CD4-positive, alpha-beta T cell treated with Interleukin-15 for 4 hours (primary cell): ENCODE measurements at places on chromosomes 4 and X.

DNA sequence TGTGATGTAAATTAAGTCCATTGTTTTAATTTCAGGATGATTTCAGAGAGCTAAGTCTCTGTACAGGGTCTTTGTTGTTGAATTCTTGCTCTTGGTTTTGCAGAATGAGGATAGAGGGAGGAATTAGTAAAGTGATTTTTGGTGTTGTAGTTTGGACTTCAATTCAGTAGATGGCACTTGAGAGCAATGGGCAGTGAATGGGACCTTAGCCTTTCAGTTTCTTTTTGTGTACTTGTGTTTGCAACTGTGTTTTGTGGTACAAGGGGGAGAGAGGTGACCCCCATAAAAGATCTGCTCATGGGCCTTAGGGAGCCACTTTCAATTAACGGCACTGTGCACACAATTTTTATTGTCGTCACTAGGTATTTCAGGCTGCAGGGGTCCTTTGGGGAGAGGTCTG, 340.0 kb downstream of the DCAF12L2 start:
- DNase-seq = no peak

- no peak for DNase-seq
Measured at GRCh38 chrX:133254666-133255065, 36.5 kb upstream of the TFDP3 start.

- no peak for DNase-seq
Measured at GRCh38 chrX:78979789-78980464, 34.7 kb downstream of the P2RY10 start.

- no peak for DNase-seq
Measured at GRCh38 chrX:38000706-38001105, 5.6 kb upstream of the SYTL5 start.

DNA sequence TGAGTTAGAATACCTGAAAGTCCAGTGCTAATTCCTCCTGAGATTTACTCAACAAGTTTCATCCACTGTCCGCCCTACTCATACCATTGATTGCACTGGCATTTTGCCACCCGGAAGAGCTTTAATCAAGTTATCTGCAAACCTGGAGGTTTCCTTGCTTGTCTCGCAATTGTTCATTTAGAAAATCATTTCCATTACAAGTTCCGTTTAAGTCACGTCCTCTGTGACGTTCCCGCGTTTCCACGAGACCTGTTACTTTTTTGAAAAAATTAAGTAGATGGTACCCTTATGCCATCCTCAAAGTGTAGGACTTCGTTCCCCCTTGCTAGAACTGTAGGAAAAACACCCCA, 761 bp upstream of the FRYL start:
- DNase-seq = peak; percentile 30

- no peak for DNase-seq
Measured at GRCh38 chr4:41160856-41161255, 53.5 kb downstream of the APBB2 start.

DNA sequence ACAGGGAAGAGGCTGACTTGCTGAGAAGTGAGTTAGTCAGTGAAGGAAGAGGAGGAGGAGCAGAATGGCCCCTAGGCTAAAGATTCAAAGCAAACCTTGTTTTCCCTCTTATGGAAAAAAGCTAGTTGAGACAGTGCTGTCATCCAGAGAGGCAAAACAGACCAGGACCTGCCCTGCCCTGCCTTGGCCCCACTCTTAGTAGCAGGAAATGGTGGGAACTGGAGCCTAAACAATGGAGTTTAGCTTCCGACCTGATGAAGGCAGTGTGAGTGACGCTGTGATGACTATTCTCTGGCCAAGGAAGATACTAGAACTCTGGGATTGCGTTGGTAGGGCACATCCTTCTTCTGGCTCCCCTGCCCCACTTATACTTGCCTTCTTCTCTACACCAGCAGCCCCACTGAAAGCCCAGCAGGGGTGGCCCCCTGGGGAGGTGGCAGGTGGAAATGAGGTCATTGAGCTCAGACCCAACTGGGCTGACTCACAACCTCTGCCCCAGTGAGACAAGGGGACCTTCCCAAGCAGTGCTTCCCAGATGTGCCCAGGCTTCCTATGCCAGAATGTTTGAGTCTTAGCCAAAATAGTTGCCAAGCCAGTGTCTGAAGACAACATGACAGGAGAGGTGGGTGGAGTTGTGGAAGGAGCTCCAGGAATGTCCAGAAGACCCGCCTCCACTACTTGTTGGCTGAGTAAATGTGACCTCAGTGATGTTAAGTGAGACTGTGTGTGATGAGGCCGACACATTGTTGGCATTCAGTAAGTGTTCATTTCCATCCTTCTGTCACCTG, 38.8 kb downstream of the MSN start:
- peak; percentile 40 for DNase-seq

DNA sequence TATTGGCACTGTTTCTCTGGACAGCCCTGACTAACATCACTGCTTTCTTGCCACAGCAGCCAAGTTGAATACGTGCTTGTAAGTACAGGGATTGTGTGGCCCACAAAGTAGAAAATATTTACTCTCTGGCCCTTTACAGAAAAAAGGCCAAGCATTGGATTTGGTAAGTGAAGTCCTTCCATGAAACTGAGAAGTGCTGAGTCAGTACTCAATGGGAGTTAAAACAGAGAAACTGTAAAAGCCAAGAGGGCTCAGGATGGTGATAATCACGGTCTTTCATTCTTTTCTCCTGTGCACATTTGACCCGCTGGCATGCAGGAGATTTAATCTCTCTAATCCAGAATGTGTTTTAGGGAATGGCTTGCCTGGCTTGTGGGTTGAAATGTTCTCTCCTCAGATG, 46.1 kb downstream of the TBL1X start:
- no peak for DNase-seq

DNA sequence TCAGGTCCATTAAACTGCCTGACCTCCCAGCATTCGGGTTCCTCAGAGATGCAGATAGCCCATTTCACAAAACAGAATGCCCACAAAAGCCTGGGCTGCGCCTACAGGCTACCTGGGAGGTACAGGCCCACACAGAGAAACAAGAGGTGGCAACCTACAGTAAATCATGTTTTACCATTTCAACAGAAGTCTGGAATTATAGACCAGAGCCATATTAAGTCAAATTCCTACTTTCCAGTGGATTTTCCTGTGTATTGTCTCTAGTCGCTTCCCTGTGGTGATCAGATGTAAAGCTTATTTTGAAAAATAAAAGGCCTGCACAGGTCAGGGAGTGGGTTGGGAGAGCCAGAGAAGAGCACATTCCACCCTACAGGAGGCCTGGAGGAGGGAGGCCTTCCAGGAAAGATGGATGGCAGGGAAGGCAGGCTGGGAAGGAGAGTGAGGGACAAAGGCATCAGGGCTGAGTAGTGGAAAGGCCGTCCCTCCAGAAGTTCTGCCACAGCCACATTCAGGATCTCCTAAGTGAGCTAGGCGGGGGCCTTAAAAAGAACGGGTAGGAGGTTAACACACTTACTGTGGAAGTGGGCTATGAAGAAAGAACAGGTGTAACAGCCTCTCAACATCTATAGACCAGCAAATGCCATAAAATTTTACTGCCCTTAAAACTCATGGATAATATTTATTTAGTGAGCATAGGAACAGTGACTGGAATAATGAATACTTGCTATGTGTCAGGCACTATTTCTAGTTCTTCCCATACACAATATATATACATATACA, 19.0 kb upstream of the USO1 start:
- DNase-seq = no peak

- no peak for DNase-seq
Measured at GRCh38 chr4:158622251-158622650, 49.4 kb downstream of the C4orf46 start.

DNA sequence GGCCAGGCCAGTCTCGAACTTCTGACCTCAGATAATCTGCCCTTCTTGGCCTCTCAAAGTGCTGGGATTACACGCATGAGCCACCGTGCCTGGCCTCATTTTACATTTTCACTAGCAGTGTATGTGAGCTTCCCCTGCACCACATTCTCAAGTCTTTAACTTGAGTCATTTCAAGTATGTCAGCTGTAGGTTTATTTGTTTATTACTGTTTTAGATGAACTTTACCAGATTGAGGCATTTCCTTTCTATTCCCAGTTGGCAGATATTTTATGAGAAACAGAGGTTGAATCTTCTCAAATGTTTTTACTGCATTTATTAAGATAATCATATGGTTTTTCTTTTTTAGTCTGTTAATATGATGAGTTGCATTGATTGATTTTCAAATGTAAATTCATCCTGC, 114.6 kb upstream of the SH3RF1 start:
- no peak for DNase-seq

- DNase-seq = no peak
Measured at GRCh38 chr4:104472766-104473165, 21.9 kb downstream of the CXXC4 start.

DNA sequence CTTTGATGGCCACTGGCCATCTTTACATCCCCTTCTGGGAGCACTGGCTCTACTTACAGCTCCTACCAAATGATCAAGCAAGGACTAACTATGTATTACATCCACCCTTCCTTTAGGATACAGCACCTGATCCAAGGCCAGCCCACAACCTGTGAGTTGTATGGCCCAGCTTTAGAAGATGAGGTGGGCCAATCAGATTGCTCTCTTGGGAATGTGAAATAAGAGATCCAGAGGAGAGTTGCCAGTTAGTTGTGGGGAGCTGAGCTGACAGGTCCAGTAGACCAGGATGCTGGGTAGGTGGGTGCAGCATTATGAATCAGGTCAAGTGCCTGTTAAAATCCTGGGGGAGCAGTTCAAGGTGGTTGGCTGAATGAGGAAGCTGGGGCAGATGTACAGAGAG, 111.5 kb downstream of the GNL3L start:
- no peak for DNase-seq

- DNase-seq = peak; percentile 83
Measured at GRCh38 chrX:19747652-19748610, 139.5 kb downstream of the SH3KBP1 start.

GRCh38 chr4:112808001-112808400, 171.1 kb downstream of the LARP7 start:
- DNase-seq = no peak

GRCh38 chr4:185950891-185951290, 118.1 kb upstream of the TLR3 start:
- no peak for DNase-seq

- no peak for DNase-seq
Measured at GRCh38 chr4:20086067-20086798, 165.5 kb upstream of the SLIT2 start.

GRCh38 chr4:9875516-9875915, 94.1 kb downstream of the DRD5 start:
- DNase-seq = no peak

GRCh38 chrX:141220342-141221008, 21.8 kb downstream of the SPANXC start:
- DNase-seq = no peak

- no peak for DNase-seq
Measured at GRCh38 chrX:48578661-48579128, 4.4 kb downstream of the RBM3 start.

- DNase-seq = no peak
Measured at GRCh38 chr4:181677201-181677600, 566.0 kb upstream of the TENM3 start.

DNA sequence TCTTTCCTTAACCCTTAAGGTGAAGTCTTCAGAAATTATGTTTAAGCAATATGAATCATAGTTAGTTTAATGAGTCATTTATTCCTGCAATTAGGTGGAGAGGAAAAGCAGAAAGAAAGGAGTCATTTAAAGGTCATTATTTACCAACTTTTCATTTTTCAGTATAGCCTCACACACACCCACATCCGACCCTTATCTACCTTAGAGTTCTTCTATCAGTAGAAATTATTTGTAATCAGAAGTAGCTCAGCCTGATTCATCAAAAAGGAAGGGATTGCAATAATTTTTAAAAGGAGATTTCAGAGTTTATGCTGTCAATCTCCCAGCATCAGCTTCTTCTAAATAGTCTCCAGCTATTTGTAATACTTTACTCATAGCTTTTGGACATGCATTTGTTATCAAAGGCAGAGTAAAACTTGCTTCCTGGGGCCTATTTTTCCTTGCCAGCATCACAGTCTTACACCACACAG, 5.9 kb downstream of the ANXA10 start:
- DNase-seq = no peak

- no peak for DNase-seq
Measured at GRCh38 chrX:84320023-84320422, 132.0 kb upstream of the RPS6KA6 start.

DNA sequence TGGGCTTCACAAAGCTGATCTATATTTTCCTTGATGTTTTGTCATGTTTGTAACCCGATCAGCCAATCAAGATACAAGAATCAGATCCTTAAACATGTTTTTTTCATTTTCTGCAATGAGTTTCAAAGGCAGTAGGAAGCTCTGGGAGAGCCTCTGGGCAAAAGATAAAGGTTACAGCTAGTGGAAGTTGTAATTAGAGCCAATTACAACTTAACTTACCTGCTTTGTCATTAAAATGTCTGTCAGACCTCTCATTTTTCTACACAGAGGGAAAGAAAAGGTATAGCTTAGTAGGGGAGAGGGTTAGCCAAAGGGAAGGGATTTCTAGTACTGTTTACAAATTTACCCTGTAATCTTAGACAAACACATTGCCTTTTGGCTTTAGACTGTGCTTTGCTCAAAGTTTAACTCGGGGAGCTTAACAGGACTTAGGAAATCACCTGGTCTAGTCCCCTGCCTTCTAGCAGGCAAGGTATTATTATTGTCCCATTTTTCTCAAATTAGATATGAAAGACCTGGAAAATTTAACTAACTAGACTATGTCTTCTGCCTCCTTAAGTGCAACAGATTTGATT, 55.8 kb downstream of the FGF16 start:
- no peak for DNase-seq

GRCh38 chr4:48153791-48154550, 19.9 kb upstream of the TXK start:
- no peak for DNase-seq

DNA sequence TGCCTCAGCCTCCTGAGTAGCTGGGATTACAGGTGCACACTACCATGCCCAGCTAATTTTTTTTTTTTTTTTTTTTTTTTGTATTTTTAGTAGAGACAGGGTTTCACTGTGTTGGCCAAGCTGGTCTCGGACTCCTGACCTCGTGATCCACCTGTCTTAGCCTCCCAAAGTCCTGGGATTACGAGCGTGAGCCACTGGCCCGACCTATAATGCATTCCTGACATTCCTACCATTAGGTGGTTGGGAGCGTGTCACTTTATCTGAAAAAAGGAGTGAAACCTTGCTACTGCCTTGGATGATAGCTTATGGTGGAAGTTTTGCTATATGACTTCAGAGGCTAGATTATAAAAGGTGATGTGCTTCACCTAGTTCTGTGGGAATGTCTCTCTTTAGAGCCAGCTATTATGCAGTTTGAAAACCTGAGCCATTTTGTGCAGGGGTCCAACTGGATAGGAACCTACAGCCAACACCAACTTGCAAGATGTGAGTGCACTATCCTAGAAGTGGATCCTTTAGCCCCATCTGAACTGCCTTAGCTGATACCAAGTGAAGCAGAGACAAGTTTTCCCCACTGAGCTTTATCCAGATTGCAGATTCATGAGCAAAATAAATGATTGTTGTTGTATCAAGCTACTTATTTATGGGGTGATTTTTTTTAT, 29.8 kb upstream of the EMCN start:
- DNase-seq = no peak

GRCh38 chr4:4794421-4794820, 65.0 kb upstream of the MSX1 start:
- no peak for DNase-seq

DNA sequence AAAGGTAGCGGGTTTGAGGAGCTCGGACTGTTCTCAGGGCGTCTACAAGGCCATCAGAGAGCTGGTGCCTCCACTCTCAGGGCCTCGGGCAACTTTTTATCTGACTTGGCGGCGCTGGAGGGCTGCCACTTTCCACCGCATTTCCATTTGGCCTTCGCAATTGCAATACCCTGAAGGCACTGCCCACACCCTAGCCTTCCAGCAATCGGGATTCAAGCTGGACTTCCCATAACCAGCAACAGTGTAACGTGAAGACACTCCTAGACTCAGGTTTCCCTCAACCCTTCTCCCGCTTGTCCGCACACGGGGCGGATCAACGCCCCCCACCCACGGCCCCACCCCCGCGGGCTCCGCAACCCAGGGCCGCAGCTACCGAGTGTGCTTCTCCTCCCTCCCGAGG, 50.2 kb upstream of the BCOR start:
- DNase-seq = no peak
